Type B pancreatic cell (in vitro differentiated cells): ENCODE measurements at places on chromosomes 16 and 17. TPM values are rescaled to one million over a fixed set of nuclear protein-coding genes. Genes with fewer than 3 reads are reported as not detected.

SLC6A4 gene
- total RNA-seq, result 9.4 and 34.7 TPM in 2 replicates

CLDN6 gene
- 98.9 and 243 TPM in 2 replicates for total RNA-seq

CES5A gene
- total RNA-seq, result not detected in 2 replicates

MYH11 gene
- 0.43 TPM in 1 of 2 replicates, not detected in the other for total RNA-seq

C16orf54 gene
- total RNA-seq, result 2.1 and 3.3 TPM in 2 replicates

P2RX5 gene
- 0.69 and 1.3 TPM in 2 replicates for total RNA-seq

SEZ6 gene
- total RNA-seq, result 6.9 and 11.5 TPM in 2 replicates

RNF157 gene
- total RNA-seq, result 5.4 and 27.0 TPM in 2 replicates

TP53TG3B gene
- total RNA-seq, result not detected in 2 replicates

HLF gene
- total RNA-seq, result 2.6 and 3.4 TPM in 2 replicates

NOL3 gene
- total RNA-seq, result 8.4 and 17.5 TPM in 2 replicates

PPY gene
- 29.8 and 65.9 TPM in 2 replicates for total RNA-seq

ARL5C gene
- total RNA-seq, result not detected in 2 replicates

TAC4 gene
- not detected in 2 replicates for total RNA-seq
